Stimulated activated CD8-positive, alpha-beta memory T cell treated with anti-CD3 and anti-CD28 coated beads, Interleukin-7, amount 100 ng/mL, for 1 hour (primary cell): ENCODE measurements at places on chromosomes 3 and 15.

DNA sequence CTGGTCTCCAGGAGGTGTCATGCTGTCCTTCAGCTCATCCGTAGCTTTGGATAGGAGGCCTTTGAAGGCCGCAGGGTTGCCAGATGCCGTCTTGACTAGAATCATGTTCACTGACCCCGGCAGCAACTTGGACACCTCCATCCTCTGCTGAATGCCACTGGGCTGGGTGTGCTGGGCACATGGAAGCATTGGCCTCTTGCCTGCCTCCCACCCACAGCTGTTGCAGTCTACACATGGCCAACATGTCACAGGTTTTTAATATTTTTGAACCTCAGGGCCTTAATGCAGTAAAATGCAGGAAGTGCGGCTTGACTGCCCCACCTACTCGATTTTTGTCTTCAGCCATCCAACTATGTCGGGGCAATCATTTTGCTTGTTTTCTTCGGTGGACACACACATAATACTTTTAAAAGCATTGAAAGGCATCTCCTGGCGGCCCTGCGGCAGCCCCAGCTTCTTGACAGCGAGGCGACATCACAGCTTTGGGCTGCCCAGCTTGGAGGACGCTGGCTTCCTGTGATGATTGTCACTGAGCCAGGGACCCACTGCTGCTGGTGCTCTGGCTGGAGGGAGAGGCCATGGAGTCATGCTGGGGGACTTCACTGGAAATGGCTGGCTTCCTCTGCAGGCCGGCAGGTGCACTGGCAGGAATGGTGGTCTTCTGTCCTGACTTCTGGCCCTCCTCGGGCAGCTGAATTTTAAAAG, 31.6 kb upstream of the ACAD9 start:
- no peak for DNase-seq

DNA sequence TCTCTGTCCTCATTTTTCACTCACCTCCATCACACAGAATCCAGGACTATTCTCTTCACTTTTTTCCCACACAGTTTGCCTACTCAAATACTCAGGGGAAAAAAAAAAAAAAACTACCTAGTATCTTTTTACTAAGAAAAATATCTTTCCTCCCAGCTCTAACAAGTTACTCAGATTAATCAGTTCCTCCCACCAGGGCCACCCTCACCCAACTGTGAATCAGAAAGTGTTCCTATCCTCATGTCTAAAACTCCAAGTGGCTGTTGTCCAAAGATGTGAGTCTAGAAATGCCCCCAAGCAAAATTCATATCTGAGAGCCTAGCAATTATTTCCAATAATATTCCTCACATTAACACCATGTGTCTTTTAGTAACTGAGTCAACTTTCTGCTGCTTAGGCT, 268.0 kb downstream of the ERC2 start:
- DNase-seq: no peak

GRCh38 chr3:42819351-42819965, 10.2 kb downstream of the ACKR2 start:
- no peak for DNase-seq

- DNase-seq: no peak
These were observed 13.0 kb upstream of the MYO5C start for GRCh38 chr15:52308446-52309153.

- DNase-seq: no peak
These were observed 22.9 kb upstream of the CCNL1 start for GRCh38 chr3:157182879-157183278.
